Activated T-helper 17 cell treated with anti-CD3 and anti-CD28 coated beads, Interleukin-2, amount 50 U/mL, for 72 hours (primary cell): ENCODE measurements at places on chromosomes 7 and 10. TPM values are rescaled to one million over a fixed set of nuclear protein-coding genes. Genes with fewer than 3 reads are reported as not detected.

The HOXA13 gene
- total RNA-seq: not detected

The DKK1 gene
- not detected for total RNA-seq

The ARL3 gene
- total RNA-seq: 14.7 TPM

The CCDC3 gene
- total RNA-seq: 2.5 TPM

The TAS2R41 gene
- not detected for total RNA-seq

The GATAD1 gene
- total RNA-seq: 16.1 TPM

The NAT16 gene
- total RNA-seq: not detected

The SLC16A9 gene
- total RNA-seq: 2.2 TPM

The OPN4 gene
- total RNA-seq: not detected

DNA sequence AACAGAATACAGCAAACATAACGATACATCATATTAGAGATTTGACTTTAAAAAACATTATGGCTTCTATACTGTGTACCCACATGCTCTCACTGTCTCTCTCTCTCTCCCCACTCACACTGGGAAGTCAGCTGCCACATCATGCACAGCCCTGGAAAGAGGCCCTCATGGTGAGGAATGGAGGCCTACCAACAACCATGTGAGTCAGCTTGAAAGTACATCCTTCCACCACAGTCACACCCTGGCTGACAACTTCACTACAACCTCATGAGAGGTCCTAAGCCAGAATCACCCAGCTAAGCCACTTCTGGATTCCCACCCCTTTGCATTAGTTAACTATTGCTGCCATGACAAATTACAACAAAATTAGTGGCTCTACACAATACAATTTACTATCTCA, 23.3 kb upstream of the GPR22 start:
- peak; percentile 87 for ATAC-seq

DNA sequence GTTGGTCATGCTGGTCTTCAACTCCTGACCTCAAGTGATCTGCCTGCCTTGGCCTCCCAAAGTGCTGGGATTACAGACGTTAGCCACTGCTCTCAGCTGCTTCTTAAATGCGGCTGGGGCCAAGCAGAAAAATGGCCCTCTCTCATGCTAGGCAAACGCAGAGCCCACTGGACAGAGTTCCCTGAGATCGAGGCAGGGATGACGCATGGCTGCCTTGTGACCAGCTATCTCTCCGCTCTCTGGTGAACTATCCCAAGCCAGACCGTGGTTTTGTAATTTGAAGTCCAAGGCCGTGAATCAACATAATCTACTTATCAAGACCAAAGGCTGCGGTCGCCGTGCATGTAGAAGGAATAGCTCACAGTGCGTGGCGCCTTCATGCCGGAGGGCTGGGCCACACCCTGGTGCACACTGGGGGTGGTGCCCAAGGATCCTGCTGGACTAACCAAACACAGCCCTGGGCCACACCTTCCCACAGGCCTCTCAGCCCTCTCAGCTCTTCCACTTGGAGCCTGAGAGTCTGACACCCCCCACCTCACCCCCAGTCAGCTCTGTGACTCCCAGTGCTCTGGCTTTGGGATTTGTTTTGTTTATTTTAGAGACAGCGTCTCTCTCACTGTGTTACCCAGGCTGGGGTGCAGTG, 88.1 kb upstream of the CUX1 start:
- ATAC-seq: no peak

DNA sequence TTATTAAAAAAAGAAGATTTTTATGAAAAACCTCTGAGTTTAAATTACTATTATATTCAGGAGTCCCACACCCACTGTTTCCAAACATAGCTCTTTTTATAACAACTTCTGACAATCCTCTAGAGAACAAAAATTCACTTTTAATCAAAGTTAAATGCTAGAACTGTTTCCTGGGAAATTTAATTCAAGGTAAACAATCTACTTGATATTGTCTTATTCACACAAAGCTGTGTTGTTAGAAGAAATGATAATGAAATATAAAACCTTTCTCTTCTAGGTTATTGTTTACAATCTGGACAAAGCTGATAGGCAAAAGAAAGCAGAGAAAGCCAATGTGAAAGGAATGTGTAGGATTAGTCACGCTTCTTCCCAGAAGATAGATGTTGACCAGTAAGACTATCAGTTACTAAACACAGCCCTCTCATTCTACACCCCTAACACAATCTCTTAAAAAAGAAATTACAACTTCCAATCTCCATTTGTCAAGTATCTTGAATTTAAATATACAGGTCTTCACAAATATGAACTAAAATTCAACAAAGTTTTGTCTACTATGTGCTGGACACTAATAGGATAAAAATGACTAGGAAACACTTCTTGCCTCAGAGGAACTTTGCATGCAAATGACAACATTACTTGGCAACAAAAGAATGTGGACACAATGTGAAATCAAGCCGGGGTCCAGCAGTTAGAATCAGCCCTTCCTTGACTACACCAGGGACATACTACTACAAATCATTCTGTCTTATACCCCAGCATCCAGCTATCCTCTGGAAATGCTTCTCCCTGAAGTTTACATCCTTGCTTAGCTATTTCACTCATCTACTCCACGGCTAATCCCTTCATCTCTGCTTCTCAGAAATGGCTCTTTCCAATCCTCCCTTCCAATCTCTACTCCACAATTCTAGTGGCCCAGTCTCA, 123.7 kb downstream of the IMMP2L start:
- ATAC-seq: no peak

DNA sequence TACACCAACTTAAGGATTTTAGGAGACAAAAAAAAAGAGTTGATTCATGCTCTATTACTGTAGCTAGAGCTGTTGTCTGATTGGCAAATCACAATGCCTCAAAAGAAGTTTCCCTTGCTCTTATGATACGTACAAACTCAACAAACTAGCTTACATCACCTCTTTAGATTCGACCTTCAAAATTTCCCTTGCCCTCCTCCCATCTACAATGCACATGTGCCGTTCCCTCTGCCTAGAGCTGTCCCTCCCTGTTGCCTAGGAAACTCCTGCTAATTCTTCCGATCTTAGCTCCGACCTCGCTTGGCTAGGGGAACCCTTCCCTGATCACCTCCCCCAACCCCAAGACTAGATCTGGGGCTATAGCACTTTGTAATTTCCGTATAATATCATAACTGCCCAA, 55.4 kb downstream of the MAP3K8 start:
- no peak for ATAC-seq

GRCh38 chr10:89954061-89954460, 252.7 kb downstream of the KIF20B start:
- ATAC-seq: no peak

GRCh38 chr7:75639071-75639885, 99.5 kb downstream of the HIP1 start:
- ATAC-seq: peak; percentile 33

DNA sequence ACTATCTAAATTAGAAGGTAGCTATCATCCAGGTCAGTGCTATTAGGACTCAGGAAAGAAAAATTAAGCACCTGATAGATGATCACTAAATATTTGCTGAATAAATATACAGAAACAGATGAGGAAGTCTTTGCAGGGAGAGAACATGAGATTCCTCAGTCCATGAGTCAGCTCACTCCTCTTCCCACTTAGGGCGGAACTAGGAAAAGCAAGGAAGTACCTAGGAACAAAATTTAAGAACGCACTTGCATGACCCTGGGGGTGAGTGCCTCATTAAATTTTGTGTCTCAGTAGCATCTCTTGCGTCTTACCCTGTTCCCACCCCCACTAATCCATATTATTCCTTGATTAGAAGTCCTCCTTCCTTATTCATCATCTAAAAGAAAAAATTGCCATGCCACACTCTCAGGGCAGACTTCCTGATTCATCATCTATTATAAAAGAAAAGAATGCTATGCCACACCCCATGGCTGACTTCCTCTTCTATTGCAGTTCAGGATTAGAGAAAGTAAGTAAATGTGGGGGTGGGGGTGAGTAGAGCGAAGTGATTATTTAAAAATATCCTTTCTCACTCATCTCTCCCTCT, 208.8 kb downstream of the THSD7A start:
- ATAC-seq: no peak

- peak; percentile 78 for ATAC-seq
Observed at GRCh38 chr10:15254808-15255648, 86.5 kb upstream of the NMT2 start.

- no peak for ATAC-seq
Observed at GRCh38 chr7:94303118-94303517, 91.6 kb upstream of the COL1A2 start.

- ATAC-seq: no peak
Observed at GRCh38 chr10:106577266-106577665, 587.2 kb downstream of the SORCS1 start.

- ATAC-seq: no peak
Observed at GRCh38 chr7:22361795-22362194, 4.8 kb upstream of the RAPGEF5 start.

GRCh38 chr7:67554986-67555385, 558.4 kb downstream of the TYW1 start:
- no peak for ATAC-seq

DNA sequence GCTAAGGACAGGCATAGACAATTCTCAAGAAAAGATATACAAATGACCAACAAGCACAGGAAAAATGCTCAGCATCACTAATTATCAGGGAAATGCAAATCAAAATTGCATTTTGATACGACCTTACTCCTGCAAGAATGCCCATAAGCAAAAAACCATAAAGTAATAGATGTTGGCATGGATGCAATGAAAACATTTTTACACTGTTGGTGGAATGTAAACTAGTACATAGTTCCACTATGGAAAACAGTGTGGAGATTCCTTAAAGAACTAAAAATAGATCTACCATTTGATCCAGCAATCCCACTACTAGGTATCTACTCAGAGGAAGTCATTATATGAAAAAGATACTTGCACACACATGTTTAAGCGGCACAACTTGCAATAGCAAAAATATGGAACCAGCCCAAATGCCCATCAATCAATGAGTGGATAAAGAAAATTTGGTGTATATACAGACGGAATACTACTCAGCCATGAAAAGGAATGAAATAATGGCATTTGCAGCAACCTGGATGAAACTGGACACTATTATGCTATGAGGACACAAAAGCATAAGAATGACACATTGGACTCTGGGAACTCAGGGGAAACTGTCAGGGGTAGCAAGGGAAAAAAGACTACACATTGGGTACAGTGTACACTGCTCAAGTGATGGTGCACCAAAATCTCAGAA, 59.3 kb downstream of the DGKI start:
- no peak for ATAC-seq

GRCh38 chr10:50310560-50311174, 59.4 kb upstream of the ASAH2 start:
- peak; percentile 38 for ATAC-seq

DNA sequence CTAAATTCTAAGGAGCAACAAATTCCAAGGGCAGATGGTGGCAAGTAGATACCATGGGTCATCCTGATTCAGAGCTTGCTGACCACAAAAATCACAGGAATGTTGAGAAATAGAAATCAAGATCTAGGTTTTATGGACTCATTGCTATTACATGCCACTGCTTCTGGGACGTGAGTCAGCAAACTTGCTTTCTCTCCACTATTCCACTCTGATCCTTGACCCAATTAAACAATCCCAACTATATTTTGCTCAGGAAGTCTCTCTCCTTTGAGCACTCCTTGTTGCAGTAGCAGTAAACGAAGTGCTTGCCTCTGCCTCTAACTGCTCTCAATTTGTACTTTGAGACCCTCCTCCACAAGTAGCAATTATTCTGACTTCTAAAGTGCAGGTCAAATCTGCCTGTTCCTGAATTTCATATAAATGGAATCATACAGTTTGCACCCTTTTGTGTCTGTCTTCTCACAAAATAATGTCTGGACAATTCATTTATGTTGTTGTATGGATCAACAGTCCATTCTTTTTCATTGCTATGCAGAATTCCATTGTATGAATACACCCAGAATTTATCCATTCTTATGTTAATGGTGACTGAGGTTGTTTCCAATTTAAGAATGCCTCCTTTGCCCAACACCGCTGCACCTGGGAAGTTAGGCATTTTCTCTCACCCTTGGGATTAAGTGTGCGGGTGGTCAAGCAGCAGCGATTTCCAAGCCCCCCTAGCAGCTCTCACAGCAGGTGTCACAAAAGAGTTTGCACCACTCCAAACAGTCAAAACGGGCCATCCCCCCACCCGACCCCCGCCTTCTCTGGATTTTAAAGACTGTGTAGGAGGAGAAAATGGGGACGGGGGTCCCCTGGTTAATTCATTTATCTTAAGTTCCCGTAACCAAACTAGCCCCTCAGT, 35.9 kb downstream of the ACSM6 start:
- no peak for ATAC-seq

DNA sequence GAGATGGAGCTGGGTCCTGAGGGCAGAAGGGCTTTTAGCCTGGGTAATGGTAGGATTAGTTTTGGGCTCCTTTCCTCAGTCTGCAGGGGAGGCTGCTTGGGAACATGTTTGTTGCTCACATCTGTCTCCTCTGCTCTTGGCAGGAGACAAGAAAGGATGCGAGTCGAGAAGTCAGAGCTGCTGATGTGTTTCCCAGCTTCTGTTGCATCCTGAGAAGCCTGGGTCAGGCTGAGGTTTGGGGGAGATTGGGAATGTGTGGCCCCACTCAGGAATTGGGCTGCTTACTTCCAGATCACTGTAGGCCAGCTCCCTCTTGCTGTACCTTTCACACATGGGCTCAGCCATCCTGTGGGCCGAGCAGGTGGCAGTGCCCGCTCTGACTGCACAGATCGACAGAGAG, 79.2 kb downstream of the CCNY start:
- no peak for ATAC-seq

GRCh38 chr7:79461660-79462059, 8.2 kb upstream of the MAGI2 start:
- no peak for ATAC-seq

DNA sequence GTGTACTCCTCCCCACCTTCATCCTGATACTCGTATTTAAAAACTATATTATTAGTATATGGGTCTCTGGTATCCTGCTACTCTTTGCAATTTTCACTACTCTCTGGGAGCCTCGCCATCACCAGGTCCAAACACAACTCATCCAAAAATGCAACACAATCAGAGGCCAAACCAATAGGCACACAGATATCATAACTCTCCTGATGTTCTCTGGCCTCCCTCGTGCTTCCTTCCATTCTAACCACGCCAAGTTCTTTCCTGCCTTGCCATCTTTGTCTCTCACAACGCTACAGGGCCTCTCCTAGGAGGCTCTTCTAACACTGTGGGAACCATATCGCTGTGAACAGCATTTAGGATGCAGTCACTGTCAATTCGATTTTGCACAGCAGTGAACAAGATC, 7.3 kb downstream of the RHEB start:
- ATAC-seq: no peak

DNA sequence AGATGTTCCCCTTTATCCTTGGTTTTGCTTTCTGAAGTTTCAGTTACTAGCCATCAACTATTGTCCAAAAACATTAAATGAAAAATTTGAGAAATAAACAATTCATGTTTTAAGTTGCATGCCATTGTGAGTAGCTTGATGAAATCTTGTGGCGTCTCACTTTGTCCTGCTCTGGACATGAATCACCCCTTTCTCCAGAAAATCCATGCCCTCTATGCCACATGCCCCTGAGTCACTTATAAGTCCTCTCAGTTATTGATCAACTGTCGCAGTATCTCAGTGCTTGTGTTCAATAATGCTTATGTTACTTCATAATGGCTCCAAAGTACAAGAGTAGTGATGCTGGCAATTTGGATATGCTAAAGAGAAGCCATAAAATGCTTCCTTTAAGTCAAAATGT, 208.0 kb upstream of the FERD3L start:
- no peak for ATAC-seq

- no peak for ATAC-seq
Observed at GRCh38 chr10:25933653-25934608, at the start of gene MYO3A. Gene MYO3A, plus strand, starts transcription at chr10:25934229. Its CDS starts 17,882 bp downstream, at chr10:25952111.

- ATAC-seq: no peak
Observed at GRCh38 chr7:159237022-159237653, 92.5 kb upstream of the VIPR2 start.
